ENCODE measurements at places on chromosomes 16 and 17.
A peak's percentile ranks its signal among the peaks of the same experiment; 100 is the strongest.

- no peaks in the 10 kb centered on the region for H3K27me3 ChIP-seq
- no peaks in the 10 kb centered on the region for H3K36me3 ChIP-seq
These were observed 117.1 kb upstream of the AXIN2 start for GRCh38 chr17:65678546-65678945.

GRCh38 chr17:16486373-16487250 lies 5.4 kb downstream of the LRRC75A start:
- H3K4me1 ChIP-seq = peaks cover 18% of the 10 kb centered on the region
- no peak for DNase-seq
- H3K27ac ChIP-seq = no peak overlapping the region
- no peak overlapping the region for H3K4me3 ChIP-seq
- H3K27me3 ChIP-seq = no peaks in the 10 kb centered on the region
- H3K36me3 ChIP-seq = peaks cover 4% of the 10 kb centered on the region

- H3K27me3 ChIP-seq = no peaks in the 10 kb centered on the region
- H3K4me1 ChIP-seq = no peaks in the 10 kb centered on the region
- DNase-seq = no peak
- no peak overlapping the region for H3K27ac ChIP-seq
- no peaks in the 10 kb centered on the region for H3K36me3 ChIP-seq
- no peak overlapping the region for H3K4me3 ChIP-seq
These were observed 947.5 kb downstream of the CDH11 start for GRCh38 chr16:64174327-64174726.

DNA sequence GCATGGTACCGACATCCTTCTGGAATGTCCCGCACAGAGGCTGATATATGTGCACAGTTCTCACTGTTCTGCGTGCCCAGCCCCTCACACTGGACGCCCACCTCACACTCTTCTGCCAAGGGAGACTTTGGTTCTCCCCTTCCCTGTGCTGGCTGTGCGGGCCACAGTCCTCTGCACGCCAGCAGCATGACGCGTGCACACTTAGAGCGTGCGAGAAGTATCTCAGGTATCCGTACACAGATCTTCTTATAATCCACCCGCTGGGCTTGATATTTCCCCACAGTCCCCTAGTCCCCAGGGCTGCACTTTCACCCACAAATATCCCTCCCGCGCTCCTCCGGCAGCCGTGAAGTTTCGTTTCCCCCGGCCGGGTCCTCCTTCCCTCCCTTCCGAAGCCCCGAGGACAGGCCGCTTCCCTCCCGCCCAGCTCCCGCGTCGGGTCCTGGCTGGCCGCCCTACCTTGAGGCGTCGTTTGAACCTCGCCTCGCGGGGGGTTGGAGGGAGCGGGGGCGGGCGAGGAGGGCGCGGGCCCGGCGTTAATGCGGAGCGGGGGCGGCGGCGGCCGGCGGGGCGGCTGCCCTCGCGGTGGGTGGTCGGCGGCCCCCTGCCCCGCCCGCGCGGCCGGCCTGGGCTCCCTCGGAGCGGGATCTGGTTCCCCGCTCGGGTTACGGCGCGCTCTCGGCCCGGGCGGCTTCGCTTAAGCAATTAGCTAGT lies 5.0 kb upstream of the FOXF1 start:
- H3K27ac ChIP-seq = no peak overlapping the region
- no peaks in the 10 kb centered on the region for H3K36me3 ChIP-seq

DNA sequence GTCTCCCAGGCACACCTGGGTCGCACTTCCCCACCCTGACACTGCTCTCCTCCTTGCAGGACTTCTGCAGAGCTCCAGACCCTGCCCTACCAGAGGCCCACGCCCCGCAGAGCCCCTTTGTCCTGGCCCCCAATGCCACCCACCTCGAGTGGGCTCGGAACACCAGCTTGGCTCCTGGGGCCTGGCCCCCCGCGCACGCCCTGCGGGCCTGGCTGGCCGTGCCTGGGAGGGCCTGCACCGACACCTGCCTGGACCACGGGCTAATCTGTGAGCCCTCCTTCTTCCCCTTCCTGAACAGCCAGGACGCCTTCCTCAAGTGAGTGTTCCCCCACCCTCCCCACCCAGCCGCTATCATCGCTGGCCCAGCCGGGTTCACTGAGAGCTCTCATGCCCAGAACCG lies 79.6 kb downstream of the MGAT5B start:
- H3K27me3 ChIP-seq = no peaks in the 10 kb centered on the region
- no peaks in the 10 kb centered on the region for H3K4me1 ChIP-seq
- H3K4me3 ChIP-seq = no peak overlapping the region
- no peak for DNase-seq
- H3K36me3 ChIP-seq = no peaks in the 10 kb centered on the region

- peaks cover 4% of the 10 kb centered on the region for H3K36me3 ChIP-seq
- no peak for DNase-seq
- H3K4me3 ChIP-seq = peak overlapping the region; percentile 48
- peak overlapping the region; percentile 71 for H3K27ac ChIP-seq
- H3K27me3 ChIP-seq = no peaks in the 10 kb centered on the region
These were observed 7.1 kb upstream of the PIEZO1 start for GRCh38 chr16:88792078-88792550.

DNA sequence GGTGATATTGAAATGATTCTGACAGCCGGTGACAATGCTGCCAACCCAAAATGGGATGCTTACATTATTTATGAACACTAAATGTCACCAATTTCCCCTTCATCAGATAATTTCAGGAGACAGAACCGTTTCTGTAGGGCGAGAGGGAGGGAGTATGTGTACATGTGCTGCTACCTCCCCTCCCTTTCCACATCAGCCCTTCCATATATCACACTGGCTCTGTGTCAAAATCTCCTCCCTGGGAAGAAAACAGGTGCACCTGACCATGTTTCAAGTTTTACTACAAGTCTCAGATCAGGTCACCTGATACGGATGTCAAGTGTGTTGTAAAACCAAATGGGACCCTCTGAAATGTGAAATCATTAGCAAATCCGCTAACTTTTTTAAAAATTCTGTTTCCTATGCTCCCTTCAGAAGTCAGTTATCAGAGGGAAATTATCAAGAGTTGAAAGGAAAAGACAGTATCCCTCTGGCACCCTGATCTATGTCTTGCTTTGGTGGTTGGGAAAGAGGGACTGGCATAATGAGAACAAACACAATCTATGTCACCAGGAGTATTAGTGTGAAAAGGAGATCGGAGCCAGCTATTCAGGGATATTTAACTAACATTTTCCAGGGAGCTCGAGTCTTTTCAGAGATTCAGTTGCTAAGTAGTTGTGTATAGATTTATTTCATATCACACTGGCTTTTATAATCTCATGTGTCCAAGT lies 1002.3 kb upstream of the CDH8 start:
- DNase-seq = no peak
- H3K4me1 ChIP-seq = no peaks in the 10 kb centered on the region
- no peaks in the 10 kb centered on the region for H3K36me3 ChIP-seq
- no peak overlapping the region for H3K4me3 ChIP-seq
- no peaks in the 10 kb centered on the region for H3K27me3 ChIP-seq

DNA sequence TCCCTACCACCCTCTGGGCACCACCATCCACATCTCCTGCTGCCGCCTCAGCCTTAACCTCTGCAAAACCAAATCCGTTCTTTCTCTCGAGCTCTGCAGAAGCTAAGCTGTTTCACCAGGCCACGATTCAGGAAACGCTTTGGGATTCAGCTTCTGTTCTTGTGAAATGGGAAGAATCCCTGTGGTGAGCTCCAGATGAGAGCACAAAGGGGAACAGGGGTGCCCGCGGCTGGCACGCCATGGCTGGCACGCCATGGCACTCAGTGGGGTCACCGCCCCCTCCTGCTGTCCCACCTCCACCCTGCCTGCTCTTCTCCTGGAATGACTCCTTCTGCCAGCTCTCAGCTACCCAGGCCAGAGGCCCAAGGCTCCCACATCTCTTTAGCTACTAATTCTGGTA lies 5.7 kb downstream of the QPRT start:
- H3K36me3 ChIP-seq = no peaks in the 10 kb centered on the region
- H3K4me1 ChIP-seq = peaks cover under 1% of the 10 kb centered on the region
- H3K27me3 ChIP-seq = no peaks in the 10 kb centered on the region
- no peak overlapping the region for H3K4me3 ChIP-seq

GRCh38 chr16:84504420-84505248 lies at the start of gene MEAK7:
MEAK7 (minus strand) TSS chr16:84504659; CDS start chr16:84498086, 6,573 bp downstream.
- H3K27me3 ChIP-seq = no peaks in the 10 kb centered on the region
- peak; percentile 98 for DNase-seq
- peak within 1 kb of the TSS; percentile 90 for H3K4me3 ChIP-seq

DNA sequence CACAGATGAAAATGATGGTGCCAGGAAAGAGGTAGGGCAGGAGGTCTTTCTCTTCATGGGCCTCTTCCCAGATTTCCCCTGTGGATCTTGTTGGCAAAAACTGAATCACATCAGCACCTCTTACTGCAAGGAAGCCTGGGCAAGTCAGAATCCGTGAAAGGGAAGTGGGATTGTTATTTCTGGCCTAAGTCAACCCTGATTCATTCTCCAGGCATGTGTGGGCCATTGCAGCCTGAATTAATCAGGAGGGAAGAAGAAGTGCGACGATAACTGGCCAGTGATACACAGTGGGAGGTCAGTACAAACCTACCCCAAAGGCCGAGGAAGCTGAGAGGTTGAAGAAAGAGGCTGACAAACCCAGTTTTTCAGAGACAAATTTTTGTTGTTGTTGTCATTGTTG lies 17.9 kb upstream of the NSMCE1 start:
- DNase-seq = no peak
- no peak overlapping the region for H3K27ac ChIP-seq
- H3K36me3 ChIP-seq = no peaks in the 10 kb centered on the region
- H3K4me1 ChIP-seq = peaks cover 2% of the 10 kb centered on the region
- no peak overlapping the region for H3K4me3 ChIP-seq

GRCh38 chr16:57648581-57649442 lies 19.3 kb upstream of the ADGRG3 start:
- H3K4me1 ChIP-seq = peaks cover 50% of the 10 kb centered on the region
- H3K4me3 ChIP-seq = peak overlapping the region; percentile 73
- DNase-seq = peak; percentile 94
- peaks cover 40% of the 10 kb centered on the region for H3K36me3 ChIP-seq

GRCh38 chr17:76385892-76386786 lies 1.7 kb downstream of the SPHK1 start:
- H3K4me1 ChIP-seq = peaks cover 4% of the 10 kb centered on the region
- H3K27me3 ChIP-seq = no peaks in the 10 kb centered on the region
- H3K27ac ChIP-seq = no peak overlapping the region
- peak overlapping the region; percentile 65 for H3K4me3 ChIP-seq
- H3K36me3 ChIP-seq = peaks cover 12% of the 10 kb centered on the region
- DNase-seq = peak; percentile 86

GRCh38 chr16:41439-42068 lies 11.9 kb downstream of the POLR3K start:
- DNase-seq = no peak
- no peaks in the 10 kb centered on the region for H3K27me3 ChIP-seq

DNA sequence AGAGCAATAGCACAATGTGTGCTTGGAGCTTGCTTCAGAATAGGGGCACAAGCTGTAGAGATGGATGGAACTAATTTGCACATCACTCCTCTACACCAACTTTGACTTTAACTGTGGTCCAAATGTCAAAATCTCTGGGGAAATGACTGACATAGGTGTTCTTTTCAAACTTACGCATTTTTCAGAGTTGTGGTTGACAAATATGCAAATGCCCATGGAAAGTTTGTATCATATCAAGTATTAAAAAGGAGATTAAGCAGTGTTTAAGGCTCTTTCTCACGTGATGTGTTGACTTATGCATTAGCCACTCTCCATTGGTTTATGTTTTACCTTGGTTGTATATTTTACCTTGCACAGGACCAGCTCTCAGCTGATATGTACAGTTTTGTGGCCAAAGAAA lies 77.1 kb downstream of the ELAC2 start:
- H3K4me3 ChIP-seq = no peak overlapping the region
- no peaks in the 10 kb centered on the region for H3K4me1 ChIP-seq
- H3K27ac ChIP-seq = no peak overlapping the region
- peaks cover 21% of the 10 kb centered on the region for H3K27me3 ChIP-seq

DNA sequence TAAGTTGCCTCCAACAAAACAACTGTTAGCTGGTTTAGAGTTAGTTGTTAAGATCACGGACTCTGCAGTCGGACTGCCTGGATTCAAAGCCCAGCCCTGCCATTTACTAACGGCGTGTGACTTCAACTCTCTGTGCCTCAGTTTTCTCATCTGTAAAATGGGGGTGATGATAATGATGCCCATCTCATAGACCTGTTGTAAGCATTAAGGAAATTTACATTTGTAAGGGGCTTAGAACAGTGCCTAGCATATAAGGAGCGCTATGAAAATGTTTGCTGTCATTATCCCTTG lies 825 bp downstream of the SLC4A1 start:
- peaks cover 7% of the 10 kb centered on the region for H3K27me3 ChIP-seq
- no peak overlapping the region for H3K4me3 ChIP-seq
- no peaks in the 10 kb centered on the region for H3K4me1 ChIP-seq

GRCh38 chr16:9971907-9972306 lies 210.3 kb downstream of the GRIN2A start:
- no peak for DNase-seq
- no peaks in the 10 kb centered on the region for H3K36me3 ChIP-seq
- no peak overlapping the region for H3K4me3 ChIP-seq
- H3K4me1 ChIP-seq = no peaks in the 10 kb centered on the region
- no peak overlapping the region for H3K27ac ChIP-seq

GRCh38 chr17:45225964-45226530 lies 4.4 kb downstream of the FMNL1 start:
- no peaks in the 10 kb centered on the region for H3K27me3 ChIP-seq
- peak overlapping the region; percentile 100 for H3K27ac ChIP-seq
- peaks cover 88% of the 10 kb centered on the region for H3K36me3 ChIP-seq
- peak overlapping the region; percentile 98 for H3K4me3 ChIP-seq
- peaks cover 72% of the 10 kb centered on the region for H3K4me1 ChIP-seq

DNA sequence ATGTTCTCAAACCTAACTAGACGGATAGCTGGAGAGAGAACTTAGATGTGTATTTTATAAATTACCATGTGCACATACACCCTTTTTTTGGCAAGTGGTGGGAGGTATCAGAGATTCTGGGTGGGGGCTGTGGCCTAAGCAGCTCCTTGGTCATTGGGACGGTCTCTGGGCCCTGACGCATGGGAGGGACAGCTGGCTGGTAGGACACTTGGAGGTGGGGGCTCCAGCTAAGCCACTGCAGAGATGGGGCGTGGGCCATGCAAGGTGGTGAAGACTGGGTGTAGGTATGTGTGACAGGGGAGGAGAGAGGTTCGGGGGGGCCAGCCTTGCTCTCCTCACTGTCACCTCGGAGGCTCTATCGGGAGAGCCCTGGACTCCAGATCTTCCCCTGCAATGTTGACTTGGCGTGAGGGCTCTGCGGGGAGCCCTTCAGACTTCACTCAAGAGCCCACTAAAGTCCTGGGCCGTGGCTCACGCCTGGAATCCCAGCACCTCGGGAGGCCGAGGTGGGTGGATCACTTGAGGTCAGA lies 17.1 kb downstream of the C1QTNF1 start:
- peaks cover 5% of the 10 kb centered on the region for H3K36me3 ChIP-seq
- H3K4me3 ChIP-seq = no peak overlapping the region
- H3K4me1 ChIP-seq = peaks cover 10% of the 10 kb centered on the region
- no peak for DNase-seq
- H3K27me3 ChIP-seq = peaks cover 38% of the 10 kb centered on the region
- no peak overlapping the region for H3K27ac ChIP-seq

- H3K36me3 ChIP-seq = peaks cover 74% of the 10 kb centered on the region
- peak overlapping the region; percentile 72 for H3K27ac ChIP-seq
- no peak overlapping the region for H3K4me3 ChIP-seq
- no peak for DNase-seq
- H3K27me3 ChIP-seq = no peaks in the 10 kb centered on the region
- peaks cover 5% of the 10 kb centered on the region for H3K4me1 ChIP-seq
These were observed 30.5 kb downstream of the ADCY7 start for GRCh38 chr16:50296807-50297206.

GRCh38 chr16:35711435-35711834 lies 2252.0 kb downstream of the TP53TG3F start:
- H3K36me3 ChIP-seq = no peaks in the 10 kb centered on the region
- no peak overlapping the region for H3K27ac ChIP-seq
- no peak for DNase-seq

GRCh38 chr16:53115047-53115446 lies 60.3 kb downstream of the CHD9 start:
- no peaks in the 10 kb centered on the region for H3K27me3 ChIP-seq
- peaks cover 6% of the 10 kb centered on the region for H3K4me1 ChIP-seq
- H3K36me3 ChIP-seq = no peaks in the 10 kb centered on the region
- no peak overlapping the region for H3K27ac ChIP-seq
- DNase-seq = no peak

Measured in effector memory CD8-positive, alpha-beta T cell (primary cell).